ENCODE measurements at places on chromosomes 6 and 20.

- DNase-seq, result no peak
Measured at GRCh38 chr20:50175938-50176933, 14.4 kb upstream of the CEBPB start.

DNA sequence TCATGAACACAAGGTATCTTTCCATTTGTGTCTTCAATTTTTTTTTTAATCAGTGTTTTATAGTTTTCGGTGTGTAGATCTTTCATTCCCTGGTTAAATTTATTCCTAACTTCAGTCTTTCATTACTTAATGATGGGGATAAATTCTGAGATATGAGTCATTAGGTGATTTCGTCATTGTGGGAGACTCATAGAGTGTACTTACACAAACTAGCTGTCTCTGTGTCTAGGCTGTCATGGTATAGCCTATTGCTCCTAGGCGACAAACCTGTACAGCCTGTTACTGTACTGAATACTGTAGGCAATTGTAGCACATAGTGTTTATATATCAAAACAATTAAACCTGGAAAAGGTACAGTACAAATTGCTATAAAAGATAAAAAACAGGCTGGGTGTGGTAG lies 42.1 kb downstream of the SMAP1 start:
- no peak for DNase-seq

DNA sequence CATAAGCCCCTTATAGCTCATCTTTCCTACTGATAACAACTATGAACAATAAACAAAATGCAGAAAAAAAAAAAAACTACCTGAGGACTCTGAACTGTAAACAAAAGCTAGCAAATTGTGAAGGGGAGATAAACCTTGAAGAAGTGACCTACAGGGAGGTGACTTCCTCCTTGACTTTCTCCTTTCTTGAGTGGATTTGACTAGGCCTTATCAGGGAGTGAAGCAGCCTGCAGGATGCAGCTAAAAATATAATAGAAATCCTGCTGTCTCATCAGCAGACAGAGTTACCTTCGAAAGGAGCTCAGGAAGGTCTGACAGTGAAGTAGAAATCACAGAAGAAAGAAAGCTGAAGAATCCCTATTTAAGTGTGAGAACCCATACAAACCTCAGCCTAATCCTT lies 322.0 kb upstream of the HTR1E start:
- DNase-seq, result no peak

DNA sequence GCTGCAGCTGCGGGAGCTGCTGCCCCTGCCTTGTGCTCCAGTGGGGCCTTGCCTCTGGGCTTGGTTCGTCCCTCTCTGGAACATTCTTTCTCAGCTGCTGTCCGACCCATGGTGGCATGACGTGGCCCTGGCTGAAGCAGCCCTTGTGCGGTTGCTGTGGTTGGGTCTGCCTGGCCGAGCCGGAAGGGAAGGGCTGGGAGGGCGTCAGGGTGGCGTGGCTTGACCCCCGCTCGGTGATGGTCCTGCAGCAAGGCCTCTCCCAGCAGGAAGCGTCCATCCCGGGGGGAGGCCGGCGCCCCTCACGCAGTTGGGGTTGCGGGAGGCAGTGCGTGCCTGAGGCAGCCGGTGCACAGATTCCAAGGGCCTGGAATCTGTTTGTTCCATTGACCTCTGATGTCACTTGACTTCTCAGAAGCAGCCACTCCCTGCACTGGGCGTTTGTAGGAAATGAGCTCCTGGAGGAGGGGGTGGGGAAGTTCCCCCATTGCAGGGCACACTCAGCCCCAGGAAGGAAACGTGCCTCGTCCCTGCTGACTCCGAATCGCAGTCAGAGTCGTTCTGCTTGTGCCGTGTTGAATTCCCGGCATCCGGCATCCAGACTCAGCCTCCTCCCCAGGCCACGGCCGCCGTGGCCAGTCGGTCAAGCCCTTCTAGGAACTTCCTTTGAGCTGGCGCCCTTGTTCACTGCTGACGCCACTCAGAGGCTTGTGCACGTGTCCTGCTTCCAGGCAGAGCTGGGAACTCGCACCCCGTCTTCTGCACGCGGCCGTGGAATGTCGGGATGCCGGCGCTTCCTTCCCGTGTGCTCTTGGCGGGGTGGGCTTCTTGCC lies 9.7 kb upstream of the TNFRSF6B start:
- DNase-seq, result no peak

DNA sequence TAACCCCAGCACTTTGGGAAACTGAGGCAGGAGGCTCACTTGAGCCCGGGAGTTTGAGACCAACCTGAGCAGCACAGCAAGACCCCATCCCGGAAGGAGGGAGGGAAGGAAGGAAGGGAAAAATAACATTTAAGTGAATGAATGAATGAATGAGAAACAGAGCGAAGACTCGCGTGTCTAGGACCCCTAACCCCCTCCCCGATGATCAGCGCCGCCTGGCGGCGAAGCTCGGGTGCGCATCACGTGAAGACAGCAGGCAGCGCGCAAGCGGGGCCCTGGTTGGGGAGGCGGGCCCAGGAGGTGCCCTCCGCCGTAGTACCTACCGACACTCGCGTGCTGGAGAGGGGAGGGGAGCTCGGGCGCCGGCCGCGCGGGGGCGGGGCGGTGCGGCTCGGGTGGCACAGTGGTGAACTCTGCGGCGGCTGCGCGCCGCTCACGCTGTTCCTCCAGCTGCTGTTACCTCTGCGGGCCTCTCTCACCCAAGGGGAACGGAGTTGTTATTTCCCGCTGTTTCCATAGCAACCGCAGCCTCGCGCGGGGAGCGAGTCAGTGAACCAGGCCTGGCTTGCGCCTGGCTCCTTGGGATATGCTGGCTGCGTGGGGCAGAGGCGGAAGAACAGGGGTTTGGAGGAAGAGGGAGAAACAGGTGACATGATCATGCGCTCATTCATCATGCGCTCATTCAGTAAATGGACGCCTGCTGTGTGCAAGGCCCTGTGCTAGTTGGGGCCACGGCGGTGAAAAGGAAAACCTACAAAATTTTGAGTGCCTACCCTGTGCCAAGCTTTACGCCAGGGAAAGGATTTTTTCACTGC lies 2.0 kb upstream of the DCDC2 start:
- DNase-seq, result peak; percentile 40

- no peak for DNase-seq
Measured at GRCh38 chr6:133814797-133815196, 74.1 kb upstream of the TCF21 start.

- DNase-seq, result no peak
Measured at GRCh38 chr6:148513145-148514071, 170.8 kb downstream of the SASH1 start.

DNA sequence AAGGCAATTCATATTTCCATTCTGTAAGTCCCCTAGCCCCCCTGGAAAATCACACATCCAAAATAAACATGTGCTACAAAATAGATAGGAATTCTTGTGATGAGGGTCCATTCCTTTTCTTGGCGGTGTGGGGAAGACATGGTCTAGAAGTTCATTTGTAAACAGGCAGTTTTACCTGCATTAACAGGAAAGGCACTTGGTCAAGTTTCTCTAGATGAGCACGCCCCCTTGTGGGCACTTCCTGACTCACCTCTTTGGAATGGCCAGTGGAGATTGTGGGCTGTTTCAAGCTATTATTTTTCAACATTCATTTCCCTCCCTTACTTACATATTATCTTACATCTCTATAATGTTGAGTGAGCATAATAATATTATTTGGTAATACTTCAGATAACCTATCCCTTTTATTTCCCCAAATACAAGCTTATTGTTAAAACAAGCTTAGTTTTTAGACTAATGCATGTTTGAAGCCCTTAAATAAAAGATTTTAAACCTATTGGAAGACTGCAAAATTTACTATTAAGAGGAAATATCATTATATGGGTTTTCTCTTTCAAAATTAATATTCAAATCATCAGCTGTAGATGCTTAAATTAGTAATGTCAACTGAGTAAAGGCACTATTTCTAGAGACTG lies 92.1 kb downstream of the TASP1 start:
- DNase-seq, result no peak

GRCh38 chr20:55893031-55893430 lies 112.3 kb downstream of the CBLN4 start:
- DNase-seq, result no peak

GRCh38 chr6:47371139-47371869 lies 61.6 kb upstream of the TNFRSF21 start:
- DNase-seq, result no peak

- no peak for DNase-seq
Measured at GRCh38 chr6:12200761-12201160, 89.4 kb upstream of the EDN1 start.

GRCh38 chr6:134178161-134179044 lies 126.0 kb upstream of the SLC2A12 start:
- no peak for DNase-seq

GRCh38 chr6:122399055-122399347 lies 451 bp upstream of the HSF2 start:
- no peak for DNase-seq

- no peak for DNase-seq
Measured at GRCh38 chr6:43185391-43185985, 3.5 kb downstream of the CUL9 start.

DNA sequence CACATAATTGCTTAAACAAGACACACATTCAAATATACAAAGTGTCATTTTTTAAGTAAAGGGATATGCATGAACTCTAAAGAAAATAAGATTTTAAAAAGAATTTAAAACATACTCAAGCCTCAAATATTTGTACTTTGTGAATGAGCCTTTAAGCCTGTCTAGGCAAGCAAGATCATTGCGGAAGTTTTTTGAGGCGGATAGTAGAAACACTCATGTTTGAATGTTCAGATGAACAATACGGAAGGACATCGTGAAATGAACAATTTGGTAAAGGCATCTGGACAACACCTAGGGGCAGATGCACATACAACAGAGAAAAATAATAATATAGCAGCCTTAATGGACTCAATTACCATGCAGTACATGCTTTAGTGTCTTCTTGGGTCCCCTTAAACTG lies 928.9 kb downstream of the TFAP2A start:
- no peak for DNase-seq

GRCh38 chr6:45677381-45678284 lies 299.9 kb upstream of the SUPT3H start:
- peak; percentile 46 for DNase-seq
